ENCODE measurements at places on chromosomes 1 and 21. TPM values are rescaled to one million over a fixed set of nuclear protein-coding genes. Genes with fewer than 3 reads are reported as not detected.

GRCh38 chr1:161044535-161044907 lies 1.3 kb downstream of the USF1 start:
- no peaks in the 10 kb centered on the region for H3K27me3 ChIP-seq
- peaks cover 12% of the 10 kb centered on the region for H3K4me1 ChIP-seq
- H3K27ac ChIP-seq: peak overlapping the region; percentile 97
- H3K4me3 ChIP-seq: peak overlapping the region; percentile 86
- H3K36me3 ChIP-seq: no peaks in the 10 kb centered on the region
- no peak for DNase-seq

- no peak for DNase-seq
- H3K27ac ChIP-seq: no peak overlapping the region
- H3K4me1 ChIP-seq: no peaks in the 10 kb centered on the region
- no peaks in the 10 kb centered on the region for H3K27me3 ChIP-seq
- H3K4me3 ChIP-seq: no peak overlapping the region
Measured at GRCh38 chr1:173276922-173277800, 70.0 kb upstream of the TNFSF4 start.

DNA sequence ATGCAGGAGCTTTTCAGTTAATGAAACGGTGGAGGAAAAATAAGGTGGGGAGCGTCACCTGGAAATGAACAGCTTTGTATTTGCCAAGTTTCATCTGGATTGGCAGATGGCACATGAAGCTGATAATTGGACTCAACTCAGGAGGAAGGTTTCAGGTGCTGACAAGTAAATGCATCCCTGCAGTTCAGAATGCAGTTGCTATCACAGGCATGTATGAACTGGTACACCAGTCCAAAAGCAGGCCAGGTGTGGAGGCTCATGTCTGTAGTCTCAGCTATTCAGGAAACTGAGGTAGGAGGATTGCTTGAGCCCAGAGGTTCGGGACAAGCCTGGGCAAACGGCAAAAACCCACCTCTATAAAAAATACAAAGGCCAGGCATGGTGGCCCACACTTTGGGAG lies 15.5 kb downstream of the DEGS1 start:
- peaks cover 3% of the 10 kb centered on the region for H3K4me1 ChIP-seq
- H3K27ac ChIP-seq: no peak overlapping the region
- H3K27me3 ChIP-seq: no peaks in the 10 kb centered on the region
- no peak overlapping the region for H3K4me3 ChIP-seq

- H3K4me1 ChIP-seq: no peaks in the 10 kb centered on the region
- H3K36me3 ChIP-seq: no peaks in the 10 kb centered on the region
- no peaks in the 10 kb centered on the region for H3K27me3 ChIP-seq
Measured at GRCh38 chr1:152585586-152585985, 5.3 kb upstream of the LCE3D start.

- no peaks in the 10 kb centered on the region for H3K4me1 ChIP-seq
- no peak overlapping the region for H3K27ac ChIP-seq
- no peak for DNase-seq
- peaks cover 11% of the 10 kb centered on the region for H3K36me3 ChIP-seq
Measured at GRCh38 chr1:97562081-97562480, 358.8 kb downstream of the DPYD start.

DNA sequence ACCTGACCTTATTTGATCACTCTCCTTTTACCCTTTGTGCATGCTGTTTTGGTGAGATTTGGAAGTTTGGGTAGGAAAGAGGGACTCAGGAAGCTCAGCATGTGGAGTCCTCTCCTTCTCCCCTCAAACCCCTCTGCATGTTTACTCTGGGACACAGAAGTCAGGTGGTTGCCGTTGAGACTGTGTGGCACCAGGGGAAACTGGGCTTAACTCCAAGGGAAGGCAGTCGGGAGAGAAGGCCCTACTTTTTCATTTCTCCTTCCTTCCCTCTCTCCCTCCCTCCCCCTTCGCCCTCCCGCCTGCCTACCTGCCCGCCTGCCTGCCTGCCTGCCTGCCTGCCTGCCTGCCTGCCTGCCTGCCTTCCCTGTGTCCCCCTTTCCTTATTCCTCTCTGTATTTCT lies 34.8 kb upstream of the TTC22 start:
- no peak for DNase-seq
- H3K27me3 ChIP-seq: no peaks in the 10 kb centered on the region
- H3K36me3 ChIP-seq: no peaks in the 10 kb centered on the region
- H3K4me1 ChIP-seq: no peaks in the 10 kb centered on the region

The KCNA2 gene
- 0.50 TPM for total RNA-seq

The CR1 gene
- total RNA-seq: 6.9 TPM

The CD1E gene
- total RNA-seq: 0.47 TPM
